Inflammatory macrophage treated with lipopolysaccharide for 4 hours (primary cell): ENCODE measurements at places on chromosomes 1 and 21.

DNA sequence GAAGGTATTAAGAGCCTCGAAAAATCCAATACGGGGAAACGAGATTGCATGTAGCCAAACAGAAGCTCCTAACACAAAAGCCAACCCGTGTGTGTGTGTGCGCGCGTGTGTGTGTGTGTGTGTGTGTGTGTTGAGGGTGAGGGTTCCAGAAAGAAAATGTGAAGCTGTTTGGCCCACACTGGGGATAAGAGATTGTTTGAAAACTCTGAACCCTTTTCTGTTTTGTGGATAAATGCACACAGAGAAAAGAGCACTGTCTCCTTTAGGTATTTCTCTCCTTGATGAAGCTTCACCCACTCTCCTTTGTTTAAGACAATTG, 1.9 kb downstream of the WLS start:
- no peak for DNase-seq

DNA sequence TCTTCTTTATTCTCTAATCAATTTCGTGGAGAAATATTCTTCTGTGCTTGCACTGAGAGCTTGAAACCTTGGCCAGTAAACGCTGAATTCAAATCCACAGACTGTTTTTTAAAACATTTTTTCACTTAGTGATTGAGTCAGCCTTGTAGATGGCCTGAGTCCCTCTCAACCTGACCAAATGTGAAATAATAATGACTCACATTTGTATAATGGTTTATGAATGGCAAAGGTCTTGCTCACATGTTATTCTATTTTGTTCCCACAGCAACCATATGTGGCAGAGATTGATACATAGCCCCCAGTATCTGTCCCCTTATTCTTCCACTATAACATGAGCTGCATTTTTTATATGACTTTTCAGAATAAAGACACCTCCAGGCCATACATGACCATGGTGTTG, 47.8 kb upstream of the CCDC190 start:
- no peak for DNase-seq

DNA sequence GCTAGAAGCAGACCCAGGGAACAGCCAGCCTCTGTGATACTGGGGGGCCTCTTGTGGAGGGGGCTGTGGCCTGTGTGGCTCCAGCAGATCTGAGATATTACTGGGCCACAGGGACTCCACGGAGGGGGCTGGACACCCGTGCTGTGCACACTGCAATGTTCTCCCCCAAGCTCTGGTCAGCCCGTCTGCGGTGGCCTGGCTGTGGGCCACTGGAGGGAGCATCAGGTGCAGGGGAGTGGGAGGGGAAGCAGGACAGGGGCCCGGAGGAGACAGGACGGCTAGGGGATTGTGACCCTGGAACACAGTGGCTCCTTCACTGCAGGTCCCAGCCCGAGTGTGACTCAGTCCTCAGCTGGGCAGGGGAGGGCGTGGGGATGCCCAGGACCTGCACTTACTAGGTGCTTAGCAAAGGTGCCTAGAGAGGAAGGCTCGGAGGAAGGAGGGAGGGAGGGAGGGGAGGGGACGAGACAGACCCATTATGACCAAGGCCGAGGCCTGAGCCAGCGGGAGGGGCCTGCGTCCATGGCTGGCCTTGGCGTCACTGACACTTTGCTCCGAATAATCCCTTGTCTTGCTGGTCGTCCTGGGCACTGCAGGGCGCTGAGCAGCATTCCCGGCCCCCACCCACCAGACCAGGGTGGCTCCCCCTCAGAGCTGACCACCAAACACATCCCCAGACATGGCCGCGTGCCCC, 44.2 kb downstream of the PRDM16 start:
- no peak for DNase-seq

DNA sequence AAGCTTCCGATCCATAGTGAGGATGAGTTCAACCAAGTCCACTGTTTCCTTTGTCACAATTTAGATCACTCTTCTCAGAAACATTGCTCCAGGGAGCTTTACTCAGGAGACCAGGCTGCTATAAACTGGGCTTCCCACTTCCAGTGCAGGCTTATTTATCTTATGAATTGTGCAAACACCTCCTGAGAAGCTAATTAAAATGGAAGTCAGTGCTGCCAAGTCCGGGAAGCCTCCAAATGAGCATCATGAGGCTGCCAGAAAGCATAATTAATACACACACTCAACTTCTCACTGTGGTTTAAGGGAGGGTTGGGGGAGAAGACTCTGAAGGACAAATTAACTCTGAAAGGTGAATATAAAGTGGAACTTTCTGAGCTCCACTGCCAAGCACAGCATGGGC, 145.0 kb upstream of the SGIP1 start:
- no peak for DNase-seq

DNA sequence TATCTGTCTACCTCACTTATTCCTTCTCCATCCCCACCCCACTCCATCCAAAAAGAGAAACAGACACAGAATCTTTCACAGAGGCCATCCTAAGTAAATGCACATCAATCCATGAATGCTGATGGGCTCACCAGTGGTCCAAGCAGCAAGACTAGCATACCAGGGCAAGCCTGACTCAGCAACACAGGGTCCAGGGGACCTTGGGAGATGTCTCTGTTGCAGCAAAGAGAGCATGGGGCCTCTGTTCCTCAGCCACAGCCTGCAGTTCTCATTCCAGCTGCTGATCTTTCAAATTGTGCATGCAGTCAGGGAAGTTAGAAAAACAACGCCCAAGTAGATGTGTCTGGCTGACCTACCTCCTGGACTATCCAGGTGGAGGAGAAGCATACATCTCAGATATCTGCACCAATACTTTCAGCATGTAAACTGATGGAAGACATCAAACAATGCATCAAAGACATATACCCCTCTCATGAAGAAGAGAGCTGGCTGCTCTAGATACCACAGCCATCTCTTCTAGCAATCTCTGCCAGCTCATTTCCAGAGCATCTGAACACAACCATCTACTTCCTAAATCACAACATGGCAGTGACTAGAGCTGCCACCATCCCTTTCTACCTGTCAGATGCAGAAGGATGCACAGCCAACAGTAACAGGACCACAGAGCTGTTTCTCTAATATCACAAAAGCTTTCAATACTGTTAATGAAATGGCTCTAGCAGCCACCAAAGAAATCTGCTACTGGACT, 54.5 kb downstream of the CD34 start:
- no peak for DNase-seq
